Immature natural killer cell (primary cell): ENCODE measurements at places on chromosomes 5 and 9. TPM values are rescaled to one million over a fixed set of nuclear protein-coding genes. Genes with fewer than 3 reads are reported as not detected.

DNA sequence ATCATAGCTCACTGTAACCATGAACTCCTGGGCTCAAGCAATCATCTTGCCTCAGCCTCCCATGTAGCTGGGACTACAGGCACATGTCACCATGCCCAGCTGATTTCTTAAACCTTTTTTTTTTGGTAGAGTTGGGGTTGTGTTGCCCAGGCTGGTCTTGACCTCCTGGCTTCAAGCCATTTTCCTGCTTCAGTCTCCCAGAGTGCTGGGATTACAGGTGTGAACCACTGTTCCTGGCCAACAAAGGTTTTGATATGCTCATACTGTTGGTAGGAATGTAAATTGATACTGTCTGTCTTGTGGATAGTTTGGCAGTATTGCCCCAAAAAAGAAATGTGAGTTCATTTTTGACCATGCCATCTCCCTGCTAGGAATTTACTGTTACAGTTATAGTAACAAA lies 77.4 kb upstream of the TMEM171 start:
- DNase-seq: no peak

GRCh38 chr5:150789943-150790611 lies 11.5 kb downstream of the SMIM3 start:
- no peak for DNase-seq

GRCh38 chr5:177361418-177362291 lies 3.9 kb downstream of the RGS14 start:
- no peak for DNase-seq

- no peak for DNase-seq
These were observed 286.7 kb upstream of the KLF9 start for GRCh38 chr9:70701163-70701562.

- DNase-seq: no peak
These were observed 775.8 kb downstream of the EFNA5 start for GRCh38 chr5:106894964-106895363.

DNA sequence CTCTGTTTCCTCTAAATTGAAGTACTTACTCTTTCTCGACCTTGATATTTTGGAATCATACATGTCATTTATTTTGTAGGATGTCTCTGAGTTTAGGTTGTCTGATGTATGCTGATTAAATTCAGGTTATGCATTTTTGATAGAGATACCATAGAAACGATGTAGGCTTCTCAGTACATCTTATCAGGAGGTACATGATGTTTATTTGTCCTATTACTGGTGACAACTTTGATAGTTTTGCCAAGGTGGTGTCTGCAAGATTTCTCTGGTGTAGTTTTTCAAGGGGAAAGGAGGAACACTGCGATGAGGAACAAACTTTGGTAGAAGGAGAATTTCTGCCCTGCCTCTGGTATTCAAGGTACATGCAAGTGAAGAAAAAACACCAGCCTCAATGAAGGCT lies 29.9 kb downstream of the SUB1 start:
- no peak for DNase-seq

- DNase-seq: no peak
These were observed 34.3 kb upstream of the TBC1D2 start for GRCh38 chr9:98289614-98290201.

GRCh38 chr5:115069087-115069968 lies 100.4 kb downstream of the TRIM36 start:
- DNase-seq: peak; percentile 20

- no peak for DNase-seq
These were observed 23.8 kb downstream of the LOX start for GRCh38 chr5:122054266-122054665.

DNA sequence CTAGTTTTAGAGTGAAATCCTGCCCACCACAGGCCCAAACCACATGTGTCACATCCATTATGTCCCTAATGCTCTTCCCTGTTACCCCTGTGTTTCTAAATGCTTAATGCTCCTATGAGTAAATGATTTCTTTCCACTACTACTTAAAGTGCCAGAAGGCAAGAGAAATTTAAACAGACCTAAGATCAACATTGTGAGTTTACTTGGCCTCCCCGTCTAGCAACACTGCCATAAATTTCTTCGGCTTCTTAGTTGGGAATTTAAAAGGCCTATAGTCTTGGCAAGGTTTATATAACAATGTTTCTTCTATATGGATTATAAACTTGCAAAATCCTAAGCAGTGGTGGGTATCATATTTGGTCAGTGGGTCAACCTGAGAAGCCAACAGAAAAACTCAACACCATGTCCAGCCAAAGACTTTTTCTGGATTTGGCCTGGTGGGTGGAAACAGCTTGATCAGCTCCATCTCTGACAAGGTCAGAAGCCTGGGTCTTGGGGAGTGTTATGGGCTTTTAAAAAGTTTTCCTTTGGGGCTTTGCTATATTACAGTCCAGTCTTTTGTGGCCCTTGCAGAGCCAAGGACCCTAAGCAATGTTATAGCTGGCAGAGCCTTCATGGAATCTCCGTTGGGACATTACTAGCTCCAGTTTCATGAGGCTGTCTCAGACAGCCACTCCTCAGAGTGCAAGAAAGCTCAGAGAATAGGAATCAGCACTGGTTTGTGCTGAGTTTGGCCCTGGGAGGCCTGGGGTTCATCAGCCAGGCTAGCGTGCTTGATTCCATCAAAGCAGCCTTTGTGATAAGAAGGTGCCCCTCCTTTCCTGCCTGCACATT lies 119.8 kb downstream of the PRDM6 start:
- DNase-seq: no peak

DNA sequence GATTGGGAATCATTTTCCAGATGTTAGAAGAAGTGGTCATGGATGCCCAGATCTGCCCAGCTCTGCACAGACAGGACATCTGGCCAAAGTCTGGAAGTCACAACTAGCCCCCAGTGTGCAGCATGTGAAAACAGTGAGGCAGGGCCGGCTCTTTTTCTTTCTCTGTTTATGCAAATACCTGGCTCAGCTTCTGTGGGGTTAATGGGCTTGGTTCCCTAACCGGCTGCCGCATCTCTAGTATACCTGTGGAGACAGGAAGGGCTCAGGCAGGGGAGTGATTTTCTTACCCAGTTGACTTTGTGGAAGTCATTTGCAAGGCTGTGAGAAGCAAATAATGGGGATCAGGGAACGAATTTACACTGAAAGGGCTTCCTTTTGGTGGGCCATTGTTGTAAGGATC lies 254.8 kb upstream of the PANK3 start:
- DNase-seq: no peak

GRCh38 chr5:141994511-141995136 lies 18.2 kb downstream of the GNPDA1 start:
- DNase-seq: no peak

DNA sequence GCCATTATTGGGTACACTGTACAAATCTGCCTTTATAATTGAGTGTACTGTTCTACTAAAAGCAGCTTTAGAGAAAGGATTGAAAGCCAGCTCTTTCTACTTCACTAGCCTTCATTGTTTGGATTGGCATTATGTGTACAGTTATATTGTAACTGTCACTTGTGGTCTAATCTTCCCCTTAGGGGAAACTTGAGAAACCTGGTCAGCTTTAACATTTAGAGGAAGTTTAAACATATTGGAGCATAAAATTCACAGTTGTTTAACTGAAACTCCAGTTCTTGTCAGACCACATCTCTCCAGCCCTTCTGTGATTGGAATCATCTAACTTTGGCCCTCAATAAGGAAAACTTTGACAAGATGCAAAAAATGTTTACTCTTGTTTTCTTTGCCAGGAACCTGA lies 24.6 kb downstream of the PIK3R1 start:
- DNase-seq: no peak

Gene CDC20B
- not detected for polyA plus RNA-seq

Gene RANBP3L
- not detected for polyA plus RNA-seq

Gene GHR
- polyA plus RNA-seq: not detected

Gene IFNK
- polyA plus RNA-seq: not detected

Gene NMUR2
- not detected for polyA plus RNA-seq
